ENCODE measurements at places on chromosomes 12 and 14. TPM values are rescaled to one million over a fixed set of nuclear protein-coding genes. Genes with fewer than 3 reads are reported as not detected.

- DNase-seq = peak; percentile 98
Measured at GRCh38 chr12:1474574-1475153, 119.7 kb downstream of the FBXL14 start.

GRCh38 chr12:48787791-48788523, 932 bp downstream of the ADCY6 start:
- no peak for DNase-seq

DNA sequence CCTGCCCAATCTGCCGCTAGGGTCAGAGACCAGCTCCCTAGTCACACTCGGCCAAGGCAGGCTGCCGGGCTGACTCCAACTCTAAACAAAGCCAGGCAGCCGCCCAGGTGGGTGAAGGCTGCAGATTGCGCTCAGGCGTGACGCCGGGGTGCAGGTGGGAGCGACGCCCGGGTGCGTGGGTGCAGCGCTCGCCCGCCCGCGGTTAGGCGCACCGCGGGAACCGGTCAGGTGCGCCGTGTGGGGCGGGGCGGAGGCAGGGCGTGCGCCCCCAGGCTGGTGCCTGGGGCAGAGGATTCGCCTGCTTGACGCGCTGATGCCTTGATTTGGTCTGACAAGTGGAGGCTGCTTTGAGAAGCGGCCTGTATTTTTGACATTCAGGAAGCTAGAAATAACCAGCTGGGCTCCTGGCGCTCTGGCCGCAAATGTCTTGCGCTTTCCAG, 126.7 kb upstream of the HIF1A start:
- DNase-seq = no peak

- no peak for DNase-seq
Measured at GRCh38 chr12:124949779-124950728, 35.6 kb upstream of the UBC start.

RAB2B gene
- total RNA-seq = 31.7 TPM

CINP gene
- 41.6 TPM for total RNA-seq

TRHDE gene
- 7.3 TPM for total RNA-seq

DNA sequence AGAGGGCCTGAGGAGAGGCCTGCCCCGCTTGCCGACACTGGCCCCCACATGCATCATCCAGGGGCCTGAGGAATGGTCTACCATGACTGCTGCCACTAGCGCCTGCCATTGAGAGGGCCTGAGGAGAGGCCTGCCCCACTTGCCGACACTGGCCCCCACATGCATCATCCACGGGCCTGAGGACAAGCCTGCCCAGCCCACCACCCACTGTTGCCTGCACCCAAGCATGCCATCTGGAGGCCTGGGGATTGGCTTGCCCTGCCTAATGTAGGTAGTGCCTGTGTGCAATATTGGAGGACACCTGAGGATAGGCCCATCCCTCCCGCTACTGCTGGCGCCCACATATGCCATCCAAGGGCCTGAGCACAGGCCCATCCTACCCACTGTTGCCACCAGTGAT, 24.4 kb downstream of the CYP46A1 start:
- no peak for DNase-seq

TOX4 gene
- 30.6 TPM for total RNA-seq

DNA sequence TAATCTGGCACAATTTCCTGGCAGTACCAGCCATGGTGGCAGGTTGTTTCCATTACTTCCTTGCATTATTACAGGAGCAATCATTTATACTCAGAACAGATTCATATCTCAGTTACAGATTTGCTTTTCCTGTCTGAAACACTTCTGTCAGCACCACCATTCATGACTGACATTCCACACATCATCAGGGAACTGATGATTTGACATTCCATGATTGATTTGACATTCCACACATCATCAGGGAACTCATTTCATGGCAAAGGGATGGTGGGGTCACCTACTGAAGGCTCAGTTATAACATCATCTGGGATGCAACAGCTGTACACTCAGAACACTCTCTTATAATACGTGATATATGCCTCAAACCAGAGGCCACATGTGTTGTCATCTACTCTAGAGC, 30.9 kb upstream of the RERGL start:
- no peak for DNase-seq

DNA sequence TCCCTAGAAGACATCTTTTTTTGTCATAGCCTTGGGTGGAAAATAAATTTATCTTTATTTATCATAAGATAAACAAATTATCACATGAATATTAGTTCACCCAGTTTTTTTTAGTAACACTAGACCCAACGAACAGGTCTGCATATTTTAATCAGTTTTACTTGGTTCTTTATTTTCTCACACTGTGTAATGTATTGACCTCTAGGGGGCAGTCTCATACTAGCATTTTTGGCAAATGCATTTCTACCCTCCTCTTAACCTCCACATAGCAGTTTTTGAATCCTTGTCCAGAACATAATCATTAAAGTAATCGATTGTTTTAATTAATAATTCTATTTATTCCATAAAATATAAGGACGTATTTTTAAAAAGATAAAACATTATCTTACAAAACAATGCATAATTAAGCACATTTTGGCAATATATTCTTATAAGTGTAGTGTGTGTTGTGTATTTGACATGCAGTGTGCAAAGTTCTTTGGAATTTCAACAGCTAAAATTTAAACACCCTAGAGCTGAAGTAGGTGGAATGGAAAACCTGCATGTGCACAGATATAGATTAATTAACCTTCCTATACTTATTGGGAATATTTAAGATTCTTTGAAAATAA, 31.6 kb upstream of the PTPRQ start:
- DNase-seq = peak; percentile 80

GRCh38 chr14:57482120-57482519, 11.5 kb downstream of the CCDC198 start:
- DNase-seq = no peak

FMNL3 gene
- total RNA-seq = 22.5 TPM

GRCh38 chr12:77980782-77981181, 150.1 kb downstream of the NAV3 start:
- DNase-seq = no peak

Data from fibroblast of lung (primary cell).